ENCODE measurements at places on chromosomes 11 and 22. TPM values are rescaled to one million over a fixed set of nuclear protein-coding genes. Genes with fewer than 3 reads are reported as not detected.

Gene OVOL1
- polyA plus RNA-seq: not detected

Gene IL10RA
- polyA plus RNA-seq: 659 TPM

Gene OR5P2
- not detected for polyA plus RNA-seq

Gene FAM181B
- not detected for polyA plus RNA-seq

Gene IL18
- not detected for polyA plus RNA-seq

Gene PHETA2
- 0.67 TPM for polyA plus RNA-seq

Gene SMPD1
- polyA plus RNA-seq: 17.3 TPM

Gene SAA1
- not detected for polyA plus RNA-seq

Gene OR51V1
- polyA plus RNA-seq: not detected

Gene APOL5
- not detected for polyA plus RNA-seq

Gene HEPHL1
- not detected for polyA plus RNA-seq

Gene DLG2
- 0.81 TPM for polyA plus RNA-seq

Gene TBC1D10A
- polyA plus RNA-seq: 55.2 TPM

Gene TRIM5
- 9.8 TPM for polyA plus RNA-seq

Gene WBP2NL
- 0.70 TPM for polyA plus RNA-seq

Gene MIOX
- polyA plus RNA-seq: not detected

Gene TRIM49
- polyA plus RNA-seq: not detected

Gene CREB3L1
- not detected for polyA plus RNA-seq

Gene VPS37C
- 1.3 TPM for polyA plus RNA-seq

Gene APOL4
- not detected for polyA plus RNA-seq

Gene HPX
- not detected for polyA plus RNA-seq

Gene CD6
- polyA plus RNA-seq: 156 TPM

Gene SMTNL1
- polyA plus RNA-seq: 0.16 TPM

Gene KDM4D
- polyA plus RNA-seq: 0.28 TPM

Gene H19
- polyA plus RNA-seq: not detected

Gene PANX3
- polyA plus RNA-seq: not detected

Gene BATF2
- not detected for polyA plus RNA-seq

Gene GNAZ
- polyA plus RNA-seq: 0.53 TPM

Gene BCO2
- polyA plus RNA-seq: 0.17 TPM

Gene CCDC134
- polyA plus RNA-seq: 5.5 TPM

Gene MISFA
- 0.47 TPM for polyA plus RNA-seq

Gene PGAP2
- polyA plus RNA-seq: 16.1 TPM

Gene OLFML1
- not detected for polyA plus RNA-seq

Gene OR8K5
- polyA plus RNA-seq: not detected

Gene DGCR6
- polyA plus RNA-seq: 1.4 TPM

Gene OR51A2
- polyA plus RNA-seq: not detected

Gene CCT8L2
- not detected for polyA plus RNA-seq

All from CD8-positive, alpha-beta memory T cell (primary cell).